ENCODE measurements at places on chromosomes 13 and 19. TPM values are rescaled to one million over a fixed set of nuclear protein-coding genes. Genes with fewer than 3 reads are reported as not detected.
A peak's percentile ranks its signal among the peaks of the same experiment; 100 is the strongest.

GRCh38 chr13:113781571-113781970 is 22.5 kb downstream of the TMEM255B start:
- DNase-seq, result no peak

- DNase-seq, result peak; percentile 31
Observed at GRCh38 chr19:5147978-5148793, 179.3 kb downstream of the KDM4B start.

DNA sequence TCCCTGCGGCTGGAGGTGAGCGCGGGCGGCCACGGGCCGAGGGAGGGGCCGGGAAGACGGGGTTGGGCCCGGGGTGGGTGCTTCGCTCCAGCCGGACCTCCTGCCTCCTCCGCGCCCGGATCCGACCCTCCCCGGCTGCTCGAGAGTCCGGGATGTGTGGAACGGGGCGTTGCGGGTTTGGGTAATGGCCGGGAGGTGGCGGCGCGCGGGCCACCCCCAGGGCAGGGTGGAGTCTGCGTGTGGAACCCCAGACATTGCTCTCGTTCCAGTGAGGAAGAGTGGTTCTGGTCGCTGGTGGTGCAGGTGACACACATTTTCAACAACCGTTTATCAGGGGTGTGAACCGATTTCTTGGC is 38.8 kb downstream of the ARHGEF7 start:
- peak; percentile 61 for DNase-seq

GRCh38 chr13:97933776-97934175 is 19.7 kb upstream of the IPO5 start:
- no peak for DNase-seq

- no peak for DNase-seq
Observed at GRCh38 chr19:1507192-1507660, 5.6 kb downstream of the ADAMTSL5 start.

Gene IGFL3
- total RNA-seq, result not detected

All from gastrocnemius medialis (tissue), 4 donors.